ENCODE measurements at places on chromosomes 7 and 10.

GRCh38 chr10:35136263-35136815 is 9.7 kb downstream of the CREM start:
- DNase-seq: no peak

- DNase-seq: no peak
Observed at GRCh38 chr7:44969701-44970522, 8.9 kb downstream of the MYO1G start.

DNA sequence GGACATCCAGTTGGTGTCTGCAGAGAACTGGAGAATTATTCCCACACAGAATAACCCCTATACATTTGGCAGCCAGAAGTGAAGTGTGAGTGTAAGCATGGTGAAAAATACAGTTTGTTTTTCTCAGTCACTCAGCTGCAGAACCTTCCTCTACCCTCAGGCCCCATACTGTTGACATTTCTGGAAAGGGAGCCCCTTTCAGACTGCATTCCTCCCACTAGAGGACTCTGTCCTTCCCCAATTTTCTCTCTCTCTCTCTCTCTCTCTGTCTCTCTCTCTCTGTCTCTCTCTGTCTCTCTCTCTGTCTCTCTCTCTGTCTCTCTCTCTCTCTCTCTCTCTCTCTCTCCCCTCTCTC is 86.8 kb upstream of the STEAP1B start:
- no peak for DNase-seq

DNA sequence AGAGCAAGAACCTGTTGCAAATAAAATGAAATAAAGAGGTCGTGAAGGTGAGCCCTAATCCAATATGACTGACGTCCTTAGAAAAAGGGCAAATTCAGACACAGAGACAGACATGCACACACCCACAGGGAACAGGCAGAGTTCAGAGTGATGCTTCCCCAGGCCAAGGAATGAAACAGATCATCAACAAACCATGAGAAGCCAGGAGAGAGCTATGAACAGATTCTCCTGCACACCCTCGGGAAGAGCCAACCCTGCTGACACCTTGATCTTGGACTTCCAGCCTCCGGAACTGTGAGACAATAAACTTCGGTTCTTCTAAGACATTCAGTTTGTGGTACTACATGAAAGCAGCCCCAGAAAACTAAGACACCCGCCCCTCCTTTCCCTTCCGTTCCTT is 290.4 kb upstream of the KLF6 start:
- no peak for DNase-seq

DNA sequence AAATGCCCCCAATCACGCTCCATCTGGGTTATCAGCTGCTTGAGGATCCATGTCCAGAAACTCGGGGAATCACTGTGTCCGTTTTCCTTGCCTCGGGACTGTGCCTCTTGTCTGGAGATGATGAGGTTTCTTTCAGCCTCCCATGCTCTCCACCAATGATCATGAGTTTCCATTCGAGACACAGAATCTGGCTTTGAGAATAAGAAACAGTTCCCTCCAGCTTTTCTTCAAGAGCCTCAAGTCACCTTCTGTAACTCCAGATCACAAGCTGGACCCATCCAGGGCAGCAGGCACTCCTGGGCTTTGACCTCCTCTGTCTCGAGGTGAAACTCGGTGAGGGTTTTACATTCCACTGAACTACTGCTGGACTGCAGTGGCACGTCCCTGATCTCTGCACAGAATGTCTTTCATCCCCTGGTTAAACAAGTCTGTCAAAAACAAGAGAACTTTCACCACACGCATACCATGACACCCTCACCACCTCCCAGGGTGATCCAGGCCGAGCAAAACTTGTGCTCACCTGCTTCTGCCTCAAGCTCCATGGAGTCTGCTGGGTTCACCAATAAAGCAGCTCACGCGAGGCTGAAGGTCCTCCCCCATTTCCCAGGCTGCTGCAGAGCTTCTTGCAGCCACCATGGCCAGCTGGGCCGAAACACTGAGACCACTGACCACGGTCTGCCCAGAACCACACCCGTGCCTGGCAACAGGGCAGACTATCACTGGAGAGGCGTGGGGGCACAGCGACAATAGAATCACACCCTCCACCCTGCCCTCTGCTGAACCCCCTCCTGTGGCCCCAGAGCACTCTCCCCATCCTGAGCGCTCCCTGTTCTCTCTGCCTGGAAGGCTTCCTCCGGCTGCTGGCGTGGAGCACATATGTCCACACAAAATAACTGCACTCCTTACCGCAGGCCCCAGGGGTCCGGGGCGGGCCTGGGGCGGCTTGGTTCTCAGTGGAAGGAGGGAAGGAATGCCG is 25.1 kb downstream of the MAT1A start:
- no peak for DNase-seq

DNA sequence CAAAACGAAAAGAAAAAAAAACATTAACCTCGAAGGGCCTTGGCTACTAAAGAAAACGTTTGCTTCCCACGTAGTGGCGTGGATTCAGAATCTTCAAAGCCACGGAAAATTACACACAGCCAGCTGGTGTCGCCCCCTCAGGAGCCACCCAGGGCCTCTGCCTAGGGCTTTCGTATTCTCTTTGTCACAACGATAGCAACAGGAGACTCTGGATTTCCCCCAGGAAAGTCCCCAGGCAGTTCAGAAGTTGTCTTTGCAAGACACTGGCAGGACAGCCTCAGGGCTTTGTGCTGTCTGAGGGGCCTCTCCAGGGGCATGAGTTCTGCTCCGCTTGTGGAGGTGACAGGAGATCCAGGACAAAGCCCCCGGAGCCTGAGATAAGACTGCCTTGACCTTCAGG is 150.2 kb upstream of the INSYN2A start:
- no peak for DNase-seq

- DNase-seq: no peak
Observed at GRCh38 chr10:126392469-126392868, 4.2 kb upstream of the ADAM12 start.

DNA sequence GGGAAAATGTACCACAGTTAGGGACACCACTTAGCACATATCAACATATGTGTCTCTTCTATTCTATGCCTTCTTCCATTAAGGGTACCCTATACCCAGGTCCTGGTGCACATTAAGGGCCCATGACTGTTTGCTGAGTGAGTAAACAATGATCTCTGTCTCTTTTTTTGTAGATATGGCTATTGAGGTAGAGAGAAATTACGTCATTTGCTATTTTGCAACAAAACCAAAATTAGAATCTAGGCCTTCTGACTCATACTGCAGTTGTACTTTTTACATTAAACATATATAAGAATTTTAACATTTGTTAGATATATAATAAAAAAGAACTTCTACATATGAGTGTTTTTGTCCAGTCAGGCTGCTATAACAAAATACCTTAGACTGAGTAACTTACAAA is 683.2 kb upstream of the LRRN3 start:
- no peak for DNase-seq

- no peak for DNase-seq
Observed at GRCh38 chr7:68314208-68314607, 1284.1 kb upstream of the AUTS2 start.

DNA sequence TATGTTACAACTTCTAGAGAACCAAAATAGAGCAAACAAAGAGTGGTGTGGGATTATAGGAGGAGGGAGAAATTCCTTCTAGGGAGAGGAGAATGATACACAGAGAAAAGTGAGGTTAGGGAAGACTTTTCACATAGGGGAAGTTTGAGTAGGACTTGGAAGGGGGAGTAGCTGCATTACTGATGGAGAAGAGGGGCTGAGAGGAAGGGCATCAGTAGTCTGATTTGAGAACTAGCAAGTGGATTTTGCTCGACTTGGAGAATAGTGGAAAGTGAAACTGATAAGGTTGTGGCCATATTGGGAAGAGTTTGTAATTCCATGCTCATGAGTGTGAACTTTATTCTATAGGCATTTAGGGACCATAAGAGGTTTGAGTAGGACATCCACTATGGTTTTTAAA is 6.1 kb downstream of the NRF1 start:
- no peak for DNase-seq

DNA sequence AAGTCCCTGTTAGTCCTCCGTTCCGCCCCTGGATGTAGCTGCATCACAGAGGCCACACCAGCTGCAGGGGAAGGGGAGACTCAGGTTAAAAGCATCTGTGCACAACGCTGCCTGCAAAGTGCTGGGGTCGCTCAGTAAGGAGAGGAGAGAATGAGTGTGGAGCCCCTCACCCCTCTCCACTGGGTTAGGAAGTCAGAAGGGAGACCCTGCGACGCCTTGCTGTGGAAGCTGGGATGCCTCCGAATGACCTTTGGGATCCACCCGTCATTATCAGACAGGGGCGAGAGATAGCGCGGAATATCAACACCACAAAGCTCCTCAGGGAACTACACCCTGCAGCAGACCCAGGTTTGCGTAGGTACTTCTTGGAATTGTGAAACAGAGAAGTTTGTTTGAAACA is 167.7 kb upstream of the SHH start:
- no peak for DNase-seq

DNA sequence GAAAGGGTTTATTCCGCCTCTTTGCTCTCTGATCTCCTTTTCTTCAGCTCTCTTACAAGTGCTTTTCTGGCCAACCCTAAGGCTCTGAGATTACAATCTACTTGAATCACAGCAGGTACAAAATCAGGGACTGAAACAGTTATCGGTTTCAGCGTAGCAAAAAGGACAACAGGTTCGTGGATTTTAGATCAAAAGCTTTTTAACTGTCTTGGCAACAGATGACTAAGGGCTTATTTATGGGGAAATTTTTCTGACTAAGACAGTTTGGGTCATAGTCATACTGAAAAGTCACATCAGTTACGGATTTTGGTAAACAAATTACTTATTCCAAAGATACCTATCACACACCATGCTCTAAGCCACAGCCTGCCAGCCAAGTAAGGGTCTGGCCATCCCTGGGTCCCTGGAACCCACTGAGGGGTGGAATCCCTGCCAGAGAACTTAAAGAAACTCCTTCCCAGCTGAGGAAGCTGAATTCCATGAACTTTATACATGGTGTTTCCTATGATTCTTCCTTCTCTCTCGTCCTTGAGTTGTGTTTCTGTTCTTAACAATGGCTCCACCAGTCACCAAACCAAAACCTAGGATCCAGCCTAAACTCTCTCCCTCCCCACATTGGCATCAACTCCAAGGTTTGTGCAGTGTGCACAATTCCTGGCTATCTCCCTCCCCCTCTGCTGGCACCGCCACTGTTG is 169.3 kb downstream of the FAM107B start:
- DNase-seq: no peak

- DNase-seq: no peak
Observed at GRCh38 chr7:33039257-33039902, 23.2 kb downstream of the NT5C3A start.

Measured in bone marrow (tissue), 2 donors.